ENCODE measurements at places on chromosomes 16 and 17. TPM values are rescaled to one million over a fixed set of nuclear protein-coding genes. Genes with fewer than 3 reads are reported as not detected.

GRCh38 chr17:4940555-4941318, 669 bp downstream of the RNF167 start:
- DNase-seq: no peak

GRCh38 chr17:17146786-17147406, 59.2 kb downstream of the PLD6 start:
- DNase-seq: peak; percentile 9

DNA sequence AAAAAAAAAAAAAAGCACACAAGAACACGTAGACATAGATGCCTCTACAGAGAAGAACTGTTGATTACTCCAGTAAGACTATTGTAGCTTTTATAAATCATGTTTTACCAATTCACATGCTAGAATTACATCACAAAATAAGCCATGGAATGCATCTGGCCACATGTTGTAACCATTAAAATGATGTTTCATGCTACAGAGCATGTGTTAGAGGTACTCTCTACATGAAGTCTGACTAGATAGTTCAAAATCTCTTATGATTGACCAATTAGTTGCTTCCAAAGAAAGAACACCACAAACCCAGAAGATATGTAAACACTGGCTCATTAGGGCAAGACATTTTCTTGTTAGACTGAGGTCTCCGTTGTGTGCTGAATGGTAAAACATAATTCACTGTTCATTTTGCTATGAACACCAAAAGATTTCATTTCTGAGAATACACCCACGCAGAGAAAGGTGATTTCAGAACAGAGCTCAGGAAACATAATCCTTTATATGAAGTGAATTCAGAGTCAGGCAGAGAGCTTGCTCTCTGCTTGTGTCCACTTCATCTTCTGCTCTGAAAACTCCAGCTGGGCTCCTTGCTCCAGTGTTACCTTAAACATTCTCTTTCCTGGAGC, 411.4 kb upstream of the SOX9 start:
- no peak for DNase-seq

GRCh38 chr16:68231384-68232136, 4.4 kb downstream of the ESRP2 start:
- DNase-seq: no peak

GRCh38 chr17:67555855-67556254, 161.9 kb upstream of the NOL11 start:
- DNase-seq: no peak

GRCh38 chr17:67557052-67557845, 160.5 kb upstream of the NOL11 start:
- peak; percentile 65 for DNase-seq

- DNase-seq: no peak
Observed at GRCh38 chr17:31691251-31691905, 167.7 kb downstream of the COPRS start.

GRCh38 chr17:17572010-17572785, 19.3 kb downstream of the PEMT start:
- DNase-seq: peak; percentile 20

DNA sequence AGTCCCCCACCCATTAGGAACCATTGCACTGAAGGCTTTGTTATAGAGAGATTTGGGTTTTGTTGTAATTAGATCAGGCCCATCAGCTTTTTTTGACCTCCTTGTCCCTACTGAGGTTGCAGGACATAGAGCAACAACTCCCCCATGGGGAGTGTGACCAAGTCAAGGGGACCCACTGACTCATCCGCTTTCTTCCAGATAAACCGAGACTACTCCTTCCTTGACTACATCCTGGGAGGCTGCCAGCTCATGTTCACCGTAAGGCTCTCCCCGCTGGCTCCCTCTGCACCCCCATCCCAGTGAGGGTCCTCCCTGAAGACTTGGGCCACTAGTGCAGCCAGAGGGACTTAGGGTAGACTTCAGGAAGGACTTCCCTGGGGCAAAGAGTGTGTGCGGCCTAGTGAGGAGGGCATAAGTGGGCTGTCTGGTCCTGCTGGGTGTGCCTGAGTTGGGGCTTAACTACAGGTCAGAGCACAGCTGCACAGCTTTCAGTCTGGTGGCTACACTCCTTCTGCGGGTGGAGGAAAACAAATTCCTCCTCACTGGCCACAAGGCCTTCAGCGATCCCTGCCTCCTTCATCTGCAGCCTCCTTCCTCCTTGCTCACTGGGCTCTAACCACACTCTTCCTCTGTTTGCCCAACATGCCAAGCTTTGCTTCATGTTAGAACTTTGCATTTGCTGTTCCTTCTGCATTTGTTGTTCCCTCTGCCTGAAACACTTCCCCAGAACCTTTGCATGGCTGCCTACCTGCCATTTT, 31.0 kb downstream of the CPNE2 start:
- DNase-seq: no peak

DNA sequence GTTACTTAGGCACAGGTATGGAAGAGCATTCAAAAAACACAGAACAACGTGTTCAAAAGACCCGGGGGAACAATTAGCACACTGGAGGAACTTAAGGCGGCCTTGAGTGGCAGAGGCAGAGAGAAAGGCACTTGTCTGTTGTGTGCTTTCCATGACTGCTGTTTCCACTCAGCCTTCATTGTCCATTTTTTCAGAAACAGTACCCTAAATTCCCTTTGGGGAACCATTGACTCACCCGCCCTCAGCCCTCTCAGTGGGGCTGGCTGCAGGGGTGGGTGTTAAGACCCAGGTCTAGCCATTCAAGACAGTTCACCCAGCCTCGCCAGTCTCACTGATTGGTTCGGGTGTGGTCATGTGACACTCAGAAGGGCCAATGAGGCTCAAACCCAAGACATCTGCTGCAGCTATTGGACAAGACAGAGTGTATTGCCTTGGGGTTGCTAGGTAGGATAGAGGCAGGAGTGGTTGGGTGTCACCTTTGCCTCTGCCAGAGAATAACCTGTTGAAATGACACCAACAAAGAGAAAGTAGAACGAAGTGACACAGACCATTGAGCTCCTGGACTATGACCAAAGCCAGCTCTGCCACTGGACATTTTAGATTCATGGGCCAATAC, 19.6 kb upstream of the CEP20 start:
- DNase-seq: peak; percentile 82

GRCh38 chr17:17744116-17744515, 62.9 kb downstream of the RAI1 start:
- no peak for DNase-seq

DNA sequence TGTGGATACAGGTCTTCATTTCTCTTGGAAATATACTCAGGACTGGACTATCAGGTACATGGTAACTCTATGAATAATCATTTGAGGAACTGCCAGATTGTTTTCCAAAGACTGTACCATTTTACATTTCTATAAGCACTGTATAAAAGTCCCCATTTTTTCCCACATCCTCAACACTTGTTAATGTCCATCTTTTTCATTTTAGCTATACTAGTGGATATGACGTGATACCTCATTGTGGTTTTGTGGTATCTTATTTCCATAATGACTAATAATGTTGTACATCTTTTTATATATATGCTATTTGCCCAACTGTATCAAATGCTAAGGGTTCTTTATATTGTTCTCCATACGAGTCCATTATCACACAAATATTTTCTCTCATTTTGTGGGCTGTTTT, 22.9 kb downstream of the NUP88 start:
- DNase-seq: no peak

GRCh38 chr16:28986492-28986891, 1.6 kb downstream of the LAT start:
- DNase-seq: no peak

DNA sequence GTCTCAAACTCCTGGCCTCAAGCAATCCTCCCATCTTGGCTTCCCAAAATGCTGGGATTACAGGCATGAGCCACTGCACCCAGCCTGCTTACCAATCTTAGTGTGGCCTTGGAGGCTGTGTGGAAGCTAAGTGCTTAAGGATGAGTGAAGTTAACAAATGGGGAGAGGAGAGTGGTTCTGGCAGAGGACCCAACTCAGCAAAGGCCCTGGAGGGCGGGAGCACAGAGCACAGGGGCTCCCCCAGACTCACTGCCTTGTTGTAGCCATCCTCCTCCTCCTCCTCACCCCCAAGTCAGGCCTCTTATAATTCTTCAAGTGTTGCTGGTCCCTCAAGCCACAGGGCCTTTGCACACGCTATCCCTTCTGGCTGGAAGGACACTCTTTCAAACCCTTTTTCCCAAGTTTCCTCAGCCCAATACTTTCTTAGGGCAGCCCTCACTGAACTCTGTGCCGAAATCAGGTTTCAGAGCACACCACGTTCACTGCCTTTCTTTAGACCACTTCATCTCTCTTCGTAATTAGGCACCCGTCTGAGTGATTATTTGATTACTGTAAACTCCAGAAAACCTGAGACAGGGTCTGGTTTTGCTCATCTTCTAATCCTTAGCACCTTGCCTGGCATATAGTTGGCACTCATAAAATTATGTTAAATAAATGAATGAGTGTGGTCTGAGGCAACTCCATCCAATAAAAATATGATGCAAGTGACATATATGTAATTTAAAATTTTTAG, 23.4 kb downstream of the NGFR start:
- no peak for DNase-seq

GRCh38 chr16:1537763-1538289, 4.4 kb downstream of the TMEM204 start:
- DNase-seq: no peak

DNA sequence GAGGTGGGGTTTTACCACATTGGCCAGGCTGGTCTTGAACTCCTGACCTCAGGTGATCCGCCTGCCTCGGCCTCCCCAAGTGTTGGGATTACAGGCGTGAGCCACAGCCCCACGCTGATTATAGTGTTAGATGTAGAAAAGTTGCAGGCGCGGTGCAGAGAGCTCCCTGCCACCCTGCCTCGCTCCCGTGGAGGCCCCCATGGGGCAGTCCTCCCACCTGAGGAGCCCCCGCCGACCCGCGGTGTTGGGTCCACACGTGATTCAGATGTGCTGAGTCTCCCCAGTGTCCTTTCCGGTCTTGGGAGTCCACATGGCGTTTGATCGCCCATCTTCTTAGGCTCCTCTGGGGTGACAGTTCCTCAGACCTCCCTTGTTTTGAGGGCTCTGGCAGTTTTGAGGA, 5.2 kb upstream of the RPL13 start:
- DNase-seq: no peak

- no peak for DNase-seq
Observed at GRCh38 chr17:62753562-62753961, 54.6 kb downstream of the MARCHF10 start.

- no peak for DNase-seq
Observed at GRCh38 chr17:40487371-40488020, 13.9 kb downstream of the TNS4 start.

- DNase-seq: no peak
Observed at GRCh38 chr16:4360538-4361021, 9.5 kb upstream of the PAM16 start.

- DNase-seq: no peak
Observed at GRCh38 chr17:57726213-57726790, 18.8 kb downstream of the CCDC182 start.

DNA sequence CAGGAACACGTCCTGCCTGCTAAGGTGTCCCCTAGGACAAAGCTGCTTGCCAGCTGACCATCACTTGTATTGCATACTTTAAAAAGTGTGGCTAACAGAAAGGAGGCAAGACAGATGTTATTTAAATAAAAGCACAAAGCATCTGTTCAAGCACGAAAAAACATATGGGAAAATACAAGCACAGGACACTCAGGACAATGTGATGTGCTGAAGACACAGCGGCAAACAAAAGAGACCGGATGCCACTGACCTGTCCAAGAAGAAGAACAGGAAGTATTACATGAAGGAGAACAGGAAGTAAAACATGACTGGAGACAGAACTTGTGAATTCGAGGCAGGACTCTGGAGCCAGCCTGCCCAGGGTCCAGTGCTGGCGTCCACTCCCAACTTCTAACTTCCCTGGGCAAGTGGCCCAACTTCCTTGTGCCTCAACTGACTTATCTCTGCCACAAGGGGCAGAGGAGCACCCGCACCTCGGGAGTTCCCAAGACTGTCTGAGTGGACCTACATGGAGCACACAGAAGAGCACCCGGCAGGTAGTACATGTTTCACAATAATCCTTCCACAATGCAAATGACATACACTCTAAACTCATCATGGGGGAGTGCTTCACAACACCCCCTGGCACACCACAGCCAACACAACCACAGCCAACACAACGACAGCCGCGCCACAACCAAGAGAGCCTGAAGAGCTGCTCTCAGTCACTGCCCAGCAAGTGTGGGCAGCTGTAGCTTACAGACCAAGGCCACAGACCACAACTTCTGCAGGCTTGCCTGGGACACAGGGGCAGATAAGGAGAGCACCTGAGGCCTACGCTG, 36.6 kb downstream of the ANKRD11 start:
- DNase-seq: no peak

DNA sequence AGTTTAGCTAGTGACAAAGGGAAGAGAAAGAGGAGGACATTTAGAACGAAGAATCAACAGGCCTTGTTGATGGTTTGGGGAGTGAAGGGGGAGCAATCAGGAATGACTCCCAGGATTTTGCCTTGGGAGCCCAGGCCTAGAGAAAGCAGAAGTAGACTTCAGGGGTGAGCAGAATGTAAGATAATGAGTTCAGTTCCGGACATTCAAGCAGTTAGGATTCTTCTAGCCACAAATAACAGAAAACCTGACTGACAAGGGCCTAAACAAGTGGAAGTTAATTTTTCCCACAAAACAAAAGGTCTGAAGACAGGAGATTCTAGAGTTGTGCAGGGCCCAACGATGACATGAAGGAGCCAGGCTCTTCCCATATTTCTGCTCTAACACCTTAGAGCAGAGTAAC, 45.9 kb downstream of the SKAP1 start:
- no peak for DNase-seq

LYZL6 gene
- total RNA-seq: not detected

GRIN2A gene
- 0.59 TPM for total RNA-seq

SCNN1B gene
- not detected for total RNA-seq

LPO gene
- not detected for total RNA-seq

C16orf89 gene
- not detected for total RNA-seq

CCL4L2 gene
- total RNA-seq: not detected

NPTX1 gene
- total RNA-seq: 4.6 TPM

SCARF1 gene
- total RNA-seq: 0.20 TPM

All from RPMI7951 (cell line).